IMR-90 (cell line): ENCODE measurements at places on chromosomes 1 and 21.

DNA sequence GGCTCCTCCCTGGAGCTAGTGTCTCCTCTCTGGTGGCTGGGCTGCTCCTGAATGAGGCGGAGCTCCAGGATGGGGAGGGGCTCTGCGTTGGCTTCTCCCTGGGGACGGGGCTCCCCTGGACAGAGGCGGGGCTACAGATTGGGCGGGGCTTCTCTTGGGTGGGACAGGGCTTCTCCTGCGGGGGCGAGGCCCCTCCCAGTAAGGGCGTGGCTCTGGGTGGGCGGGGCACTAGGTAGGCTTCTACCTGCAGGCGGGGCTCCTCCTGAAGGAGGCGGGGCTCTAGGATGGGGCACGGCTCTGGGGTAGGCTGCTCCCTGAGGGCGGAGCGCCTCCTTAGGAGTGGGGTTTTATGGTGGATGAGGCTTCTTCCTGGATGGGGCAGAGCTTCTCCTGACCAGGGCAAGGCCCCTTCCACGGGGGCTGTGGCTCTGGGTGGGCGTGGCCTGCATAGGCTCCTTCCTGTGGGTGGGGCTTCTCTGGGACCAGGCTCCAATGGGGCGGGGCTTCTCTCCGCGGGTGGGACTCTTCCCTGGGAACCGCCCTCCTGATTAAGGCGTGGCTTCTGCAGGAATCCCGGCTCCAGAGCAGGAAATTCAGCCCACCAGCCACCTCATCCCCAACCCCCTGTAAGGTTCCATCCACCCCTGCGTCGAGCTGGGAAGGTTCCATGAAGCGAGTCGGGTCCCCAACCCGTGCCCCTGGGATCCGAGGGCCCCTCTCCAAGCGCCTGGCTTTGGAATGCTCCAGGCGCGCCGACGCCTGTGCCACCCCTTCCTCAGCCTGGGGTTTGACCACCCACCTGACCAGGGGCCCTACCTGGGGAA lies 22.7 kb upstream of the ARF1 start:
- no peak for DNase-seq

GRCh38 chr1:21704145-21704544 lies 35.0 kb upstream of the RAP1GAP start:
- no peak for DNase-seq

DNA sequence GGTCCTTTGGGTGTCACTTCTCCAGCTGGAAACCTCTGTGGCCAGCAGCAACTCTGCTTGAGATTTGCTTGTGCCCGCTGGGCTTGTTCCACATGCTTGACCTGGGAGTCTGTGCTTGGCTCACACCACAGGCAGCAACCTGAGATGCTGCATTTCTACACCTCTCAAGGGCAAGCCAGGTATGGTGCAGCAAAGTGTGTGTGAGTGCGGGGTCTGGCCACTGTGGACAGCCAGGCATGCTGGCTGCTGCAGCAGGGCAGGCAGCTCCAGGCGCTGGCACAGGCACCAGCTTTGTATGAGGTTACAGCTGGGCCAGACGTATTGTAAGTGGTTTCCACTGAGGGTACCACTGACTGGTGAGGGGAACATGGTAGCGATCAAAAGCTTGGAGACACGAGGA lies 242.0 kb downstream of the PTGER3 start:
- no peak for DNase-seq

DNA sequence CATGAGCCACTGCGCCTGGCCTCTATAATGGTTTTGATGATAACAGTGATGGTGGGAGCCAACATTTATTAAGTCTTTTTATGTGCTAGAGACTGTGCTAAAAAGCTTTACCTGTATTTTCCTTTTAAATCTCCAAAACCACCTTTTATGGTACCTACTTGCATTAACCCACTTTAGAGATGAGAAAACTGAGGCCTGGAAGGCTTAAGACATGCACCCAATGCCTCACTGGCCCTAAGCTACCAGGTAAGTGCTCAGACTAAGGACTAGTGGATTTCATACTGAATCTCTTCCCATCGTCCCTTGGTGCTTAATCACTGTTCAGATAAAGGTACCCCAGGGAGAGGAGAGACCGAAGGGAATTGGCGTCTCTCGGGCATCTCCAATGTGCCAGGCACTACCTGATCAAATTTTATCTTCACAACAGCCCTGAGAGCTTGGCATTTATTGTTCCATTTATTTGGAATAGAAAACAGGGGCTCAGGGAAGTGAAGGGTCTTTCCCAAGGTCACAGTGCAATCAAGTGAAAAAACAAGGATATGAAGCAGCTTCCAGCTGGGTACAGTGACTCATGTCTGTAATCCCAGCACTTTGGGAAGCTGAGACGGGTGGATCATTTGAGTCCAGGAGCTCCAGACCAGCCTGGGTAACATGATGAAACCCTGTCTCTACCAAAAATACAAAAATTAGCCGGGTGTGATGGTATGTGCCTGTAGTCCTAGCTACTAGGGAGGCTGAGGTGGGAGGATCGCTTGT lies 84.2 kb downstream of the LACTBL1 start:
- peak; percentile 77 for DNase-seq

DNA sequence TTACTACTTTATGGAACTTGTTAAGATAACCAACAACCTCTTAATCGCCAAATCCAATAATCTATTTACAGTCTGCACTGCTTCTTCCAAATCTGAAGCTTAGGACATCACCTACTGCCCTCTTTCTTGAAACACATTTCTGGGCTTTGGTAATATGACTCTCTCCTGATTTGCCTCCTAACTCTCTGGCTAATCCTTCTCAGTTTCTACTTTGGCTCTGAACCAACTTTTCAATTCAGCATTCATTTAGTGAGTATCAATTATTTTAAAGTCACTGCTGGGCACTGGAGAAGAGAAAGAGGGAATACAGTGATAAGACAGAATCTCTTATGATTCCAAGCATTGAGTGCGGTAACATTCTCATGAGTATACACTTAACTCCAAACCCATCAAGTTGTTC lies 275.0 kb downstream of the AKT3 start:
- DNase-seq: peak; percentile 41

DNA sequence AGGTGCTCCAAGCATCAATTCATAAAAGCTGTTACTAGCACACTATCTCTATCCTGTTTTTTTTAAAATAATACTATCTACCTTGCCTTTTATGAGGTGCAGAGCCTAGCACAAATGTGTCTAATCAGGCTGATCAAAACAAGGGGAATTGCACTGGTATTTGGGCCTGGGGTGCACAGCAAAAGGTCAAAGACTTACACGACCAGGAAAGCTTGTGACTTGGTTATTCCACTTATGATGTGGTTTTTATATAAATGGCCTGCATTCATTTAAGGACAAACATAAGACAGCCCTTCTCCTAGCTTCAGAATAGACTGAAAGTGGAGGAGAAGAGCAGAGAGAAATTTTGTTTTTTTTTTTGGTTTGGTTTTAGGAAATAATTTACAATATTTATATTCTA lies 98.4 kb upstream of the SGIP1 start:
- no peak for DNase-seq

- DNase-seq: no peak
Observed at GRCh38 chr1:206658264-206658980, 23.1 kb downstream of the DYRK3 start.

DNA sequence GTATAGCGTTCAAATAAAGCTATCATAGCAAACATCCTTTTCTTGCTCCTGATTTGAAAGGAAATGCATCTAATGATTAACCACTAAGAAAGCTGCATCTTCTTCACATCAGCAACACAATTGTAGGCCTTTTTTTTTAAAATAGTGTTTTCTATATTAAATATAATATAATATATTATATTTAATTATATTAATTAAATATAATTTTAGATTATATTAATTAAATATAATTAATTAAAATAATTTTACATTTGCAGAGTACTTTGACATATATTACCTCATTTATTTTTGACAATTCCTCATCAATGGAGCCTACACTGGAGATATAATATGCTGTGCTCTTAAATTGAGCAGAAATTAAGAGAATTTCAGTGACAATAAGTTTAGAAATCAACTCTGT lies 193.0 kb downstream of the GPR52 start:
- no peak for DNase-seq

DNA sequence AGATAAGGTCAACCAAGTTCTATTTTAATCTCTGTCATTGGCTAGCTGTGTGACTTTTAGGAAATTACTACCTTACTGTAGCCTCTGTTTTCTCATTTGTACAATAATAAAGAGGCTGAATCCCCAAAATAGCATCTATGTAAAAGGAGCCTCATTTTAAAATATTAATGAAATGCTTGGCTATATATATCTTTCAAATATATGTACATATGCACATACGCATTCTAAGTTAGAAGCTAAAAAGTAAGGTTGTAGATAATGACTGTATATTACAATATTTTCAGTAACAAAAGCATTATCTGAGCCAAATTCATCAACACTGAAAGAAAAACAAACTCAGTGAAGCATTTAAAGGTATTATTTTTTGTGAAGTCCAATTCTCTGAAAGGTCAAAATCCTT lies 44.6 kb downstream of the TYW3 start:
- DNase-seq: no peak

DNA sequence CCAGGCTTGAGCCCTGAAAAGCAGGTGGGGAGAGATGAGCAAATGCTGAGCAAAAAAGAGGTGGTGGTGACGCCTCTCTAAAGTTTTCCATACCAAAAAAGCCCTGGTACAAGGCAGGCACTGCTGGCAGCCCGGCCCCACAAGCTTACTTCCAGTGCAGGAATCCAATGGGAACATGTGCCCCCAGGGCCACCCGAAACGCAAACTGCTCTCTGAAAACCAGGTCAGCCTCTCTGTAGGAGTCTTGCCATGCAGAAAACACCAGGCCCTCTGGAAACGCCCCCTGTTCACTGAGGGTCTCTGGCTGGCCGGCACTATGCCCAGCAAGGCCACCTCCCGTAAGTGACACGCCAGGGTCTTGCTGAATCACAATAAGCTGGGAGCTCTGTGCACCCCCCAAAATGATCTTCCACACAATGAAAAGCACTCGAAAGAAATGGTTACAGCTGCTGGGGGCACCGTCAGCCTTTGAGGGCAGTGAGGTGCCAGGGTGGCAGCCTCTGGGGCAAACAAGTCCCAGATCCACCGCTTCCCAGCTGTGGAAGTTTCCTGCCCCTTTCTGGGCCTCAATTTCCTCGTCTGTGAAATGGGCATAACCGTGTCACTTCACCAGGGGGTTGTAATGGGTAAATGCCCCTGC lies 170.5 kb downstream of the TOMM20 start:
- no peak for DNase-seq

DNA sequence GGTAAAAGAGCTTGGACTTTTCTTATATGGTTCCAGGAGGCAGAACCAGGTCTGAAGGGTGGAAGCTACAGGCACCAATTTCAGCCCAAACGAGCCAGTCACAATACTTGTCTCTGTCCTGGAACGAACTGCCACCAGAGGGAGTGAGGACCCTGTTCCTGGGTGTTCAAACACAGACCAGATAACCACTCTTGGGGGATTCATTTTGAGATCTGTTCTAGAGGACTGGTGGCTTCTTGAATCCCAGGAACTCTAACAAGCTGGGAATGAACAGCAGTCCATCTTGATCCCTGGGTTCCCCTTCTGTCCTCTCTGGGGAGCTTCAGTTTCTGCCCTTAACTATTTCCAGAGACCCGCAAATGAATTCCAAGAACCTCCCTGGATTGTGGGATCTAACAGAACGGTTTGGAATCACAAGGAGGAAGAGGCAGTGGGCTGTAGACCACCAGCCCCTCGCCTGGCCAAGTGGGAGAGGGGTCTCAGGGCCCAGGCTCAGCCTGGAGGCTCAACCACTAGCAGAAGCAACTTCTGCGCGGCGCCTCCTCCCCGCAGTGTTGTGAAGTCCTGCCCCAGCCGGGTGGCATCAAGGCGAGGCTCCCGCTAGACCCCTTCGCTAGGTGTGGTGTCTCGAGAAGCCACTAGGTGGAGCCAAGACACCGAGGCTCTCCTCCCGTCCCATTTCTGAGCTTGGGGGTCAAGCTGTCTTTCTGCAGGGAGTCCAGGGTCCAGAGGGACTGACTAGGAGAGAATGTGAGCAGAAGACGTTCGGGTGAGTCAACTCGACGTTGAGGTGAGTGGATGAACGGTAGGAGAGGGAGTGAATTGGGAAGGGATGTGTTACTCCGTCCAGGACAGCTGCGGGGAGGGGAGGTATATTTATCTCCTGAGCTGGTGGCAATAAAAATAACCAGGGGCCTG lies 12.1 kb upstream of the NES start:
- peak; percentile 80 for DNase-seq

GRCh38 chr1:200029822-200030152 lies 2.3 kb downstream of the NR5A2 start:
- no peak for DNase-seq

- peak; percentile 3 for DNase-seq
Observed at GRCh38 chr1:241532162-241532531, at the start of gene KMO. Gene KMO (plus strand): TSS chr1:241532378. CDS start chr1:241532445, 67 bp downstream.

DNA sequence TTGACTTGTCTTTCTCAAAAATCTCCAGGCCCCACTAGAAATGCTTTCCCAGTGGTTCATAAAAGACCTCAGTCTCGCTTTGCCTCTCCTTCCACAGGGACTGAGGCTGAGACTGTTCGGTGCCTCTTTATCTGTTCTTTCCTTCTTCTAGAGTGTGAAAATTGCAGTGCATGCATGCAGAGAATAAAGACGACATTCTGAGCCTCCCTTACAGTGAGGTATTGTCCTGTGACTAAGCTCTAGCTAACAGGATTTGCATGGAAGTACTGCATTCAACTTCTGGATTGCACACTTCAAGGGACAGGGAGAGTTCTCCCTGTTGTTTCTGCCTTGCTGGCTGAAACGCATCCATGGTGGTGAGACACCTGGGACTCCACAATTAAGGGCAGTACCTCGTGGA lies 69.1 kb downstream of the COLGALT2 start:
- no peak for DNase-seq

- peak; percentile 53 for DNase-seq
Observed at GRCh38 chr1:29453502-29454240, 217.3 kb downstream of the PTPRU start.

DNA sequence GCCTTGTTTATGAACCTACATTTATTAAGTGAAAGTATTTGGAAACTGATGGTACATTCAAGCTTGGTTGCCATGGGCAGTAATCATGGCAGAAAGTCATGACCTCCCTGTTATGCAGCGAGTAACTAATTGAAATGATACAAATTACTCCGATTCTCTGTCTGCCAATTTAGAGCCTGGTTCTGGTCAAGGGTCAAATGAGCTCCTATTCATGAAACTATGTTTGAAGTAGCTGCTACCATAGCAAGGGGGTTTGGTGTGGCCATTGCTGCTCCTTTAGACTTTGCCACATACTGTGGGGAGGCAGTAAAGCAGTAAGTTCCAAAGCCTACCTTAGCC lies 187.2 kb upstream of the FOXD3 start:
- DNase-seq: no peak

- no peak for DNase-seq
Observed at GRCh38 chr1:239389703-239390102, 3.3 kb downstream of the CHRM3 start.

- DNase-seq: no peak
Observed at GRCh38 chr1:91724231-91724630, 161.7 kb downstream of the TGFBR3 start.

GRCh38 chr1:34361781-34362357 lies 185.2 kb downstream of the C1orf94 start:
- DNase-seq: no peak
